ENCODE measurements at places on chromosomes 13 and 19.

- DNase-seq = no peak
Observed at GRCh38 chr13:77729502-77730221, 32.2 kb downstream of the SLAIN1 start.

GRCh38 chr13:91311491-91311890 lies 36.0 kb upstream of the MIR17HG start:
- DNase-seq = no peak

GRCh38 chr19:44939668-44940067 lies 2.4 kb upstream of the APOC4 start:
- DNase-seq = no peak

DNA sequence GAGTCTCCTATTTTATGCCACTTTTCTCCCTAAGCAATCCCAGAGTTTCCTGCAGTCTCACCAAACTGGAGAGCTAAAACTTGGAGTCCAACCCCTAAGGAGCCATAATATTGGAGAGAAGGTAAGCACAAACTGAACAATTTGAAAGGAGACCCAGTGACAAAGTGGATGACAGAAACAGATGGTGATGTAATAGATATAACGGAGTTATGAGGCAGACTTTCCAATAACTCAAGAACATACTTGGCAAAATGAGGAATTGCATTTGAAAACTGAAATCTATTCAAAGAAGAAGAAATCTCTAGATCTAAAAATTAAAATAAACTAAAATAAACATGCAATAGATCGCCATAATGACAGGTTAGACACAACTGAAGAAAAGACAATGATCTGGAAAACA lies 200.9 kb upstream of the MIR17HG start:
- no peak for DNase-seq

- no peak for DNase-seq
Observed at GRCh38 chr13:102091231-102091630, 310.6 kb downstream of the FGF14 start.

DNA sequence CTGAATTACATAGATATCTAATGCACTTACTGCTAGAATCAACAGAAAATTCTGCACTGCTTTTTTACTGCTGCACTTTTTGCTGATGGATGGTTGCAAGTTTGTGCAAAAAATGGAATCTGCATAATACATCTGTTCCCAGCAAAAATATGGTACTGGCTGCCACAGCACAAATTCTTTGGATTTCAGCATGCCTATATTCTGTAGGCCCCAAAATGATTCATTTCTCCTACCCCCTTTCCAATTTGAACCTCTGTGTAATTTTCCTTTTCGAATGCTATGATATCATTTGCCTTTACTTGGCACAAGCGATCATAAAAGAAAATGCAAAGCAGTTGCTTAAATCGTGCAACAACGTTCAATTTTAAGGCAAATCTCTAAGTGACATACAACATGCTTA lies 524.2 kb upstream of the NBEA start:
- DNase-seq = no peak
